ENCODE measurements at places on chromosomes 7 and 10.

DNA sequence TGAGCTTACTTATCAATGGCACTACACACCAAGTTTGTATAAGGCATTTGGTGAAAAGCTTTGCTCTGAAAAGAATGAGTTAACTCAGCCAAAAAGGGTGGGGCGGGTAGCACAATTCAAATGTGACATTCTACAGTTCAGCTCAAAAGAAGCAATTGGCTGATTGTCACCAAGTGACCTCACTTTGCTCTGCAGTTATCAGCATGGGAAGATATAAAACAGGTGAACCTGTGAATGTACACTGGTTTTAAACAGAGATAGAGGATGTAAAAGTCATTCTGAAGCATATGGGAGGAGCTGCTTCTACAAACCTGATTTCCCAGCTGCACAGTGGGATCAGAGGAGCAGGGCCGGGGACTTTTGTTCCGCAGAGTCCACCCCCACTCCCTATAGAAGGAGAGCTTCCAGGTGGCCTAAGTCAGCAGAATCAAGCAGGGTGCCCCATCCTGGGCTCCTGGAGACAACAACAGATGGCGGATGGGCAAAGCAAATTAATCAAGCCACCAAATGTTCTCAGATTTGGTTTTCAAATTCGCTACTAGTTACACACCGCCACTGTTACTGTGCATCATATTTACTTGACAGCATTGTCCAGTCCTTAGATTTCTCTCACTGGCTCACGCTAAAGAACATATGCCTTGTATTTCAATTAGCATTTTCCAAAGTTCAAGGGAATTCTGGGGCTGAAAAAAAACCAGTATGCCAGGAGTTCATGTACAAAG is 27.5 kb upstream of the NPVF start:
- no peak for DNase-seq

DNA sequence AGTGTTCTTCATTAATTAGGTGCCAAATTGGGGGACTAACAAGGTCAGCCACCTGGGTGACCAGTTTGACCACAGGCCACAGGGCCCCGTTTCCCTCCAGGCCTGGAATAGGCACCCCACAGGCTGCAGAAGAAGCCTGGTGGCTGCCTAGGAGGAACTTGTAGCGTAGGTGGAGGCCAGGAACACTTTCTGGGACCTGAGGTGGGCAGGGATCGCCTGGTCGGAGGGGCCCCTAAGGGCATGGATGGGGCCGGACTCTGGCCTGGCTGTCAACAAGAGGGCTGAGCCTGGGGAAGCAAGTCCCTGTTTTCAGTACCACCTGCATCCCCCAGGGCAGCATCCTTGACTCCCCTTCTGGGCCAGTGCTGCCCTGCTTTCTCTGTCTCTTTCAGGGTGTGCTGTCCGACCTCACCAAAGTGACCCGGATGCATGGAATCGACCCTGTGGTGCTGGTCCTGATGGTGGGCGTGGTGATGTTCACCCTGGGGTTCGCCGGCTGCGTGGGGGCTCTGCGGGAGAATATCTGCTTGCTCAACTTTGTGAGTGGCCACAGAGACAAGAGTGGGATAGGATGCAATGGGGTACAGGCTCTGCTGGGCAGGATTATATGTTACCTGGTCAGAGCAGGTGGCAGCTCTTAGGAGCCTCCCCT is 30.7 kb upstream of the SH2D4B start:
- no peak for DNase-seq

DNA sequence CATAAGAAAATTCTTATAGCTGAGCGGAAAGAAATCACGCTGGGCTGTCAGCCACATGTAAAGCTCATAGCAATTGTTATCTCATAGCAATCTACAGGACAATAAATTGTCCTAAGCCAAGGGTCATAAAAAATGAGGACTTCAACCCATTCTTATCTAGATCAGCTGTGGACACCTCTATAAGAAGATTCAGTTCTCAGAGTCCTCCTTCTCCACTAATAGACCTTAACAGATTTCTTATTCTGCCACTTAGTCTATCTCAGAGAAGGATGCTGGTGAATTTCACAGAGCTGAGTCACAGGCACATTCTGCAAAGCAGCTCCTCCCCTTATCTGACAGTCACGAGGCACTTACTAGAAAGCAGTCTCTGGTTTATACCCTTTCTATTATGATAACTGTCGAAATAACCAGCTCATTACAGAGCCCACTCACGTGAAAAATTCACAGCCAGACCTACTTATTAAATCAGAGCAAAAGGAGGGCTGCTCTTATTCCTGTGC is 185.3 kb upstream of the PCLO start:
- peak; percentile 47 for DNase-seq

DNA sequence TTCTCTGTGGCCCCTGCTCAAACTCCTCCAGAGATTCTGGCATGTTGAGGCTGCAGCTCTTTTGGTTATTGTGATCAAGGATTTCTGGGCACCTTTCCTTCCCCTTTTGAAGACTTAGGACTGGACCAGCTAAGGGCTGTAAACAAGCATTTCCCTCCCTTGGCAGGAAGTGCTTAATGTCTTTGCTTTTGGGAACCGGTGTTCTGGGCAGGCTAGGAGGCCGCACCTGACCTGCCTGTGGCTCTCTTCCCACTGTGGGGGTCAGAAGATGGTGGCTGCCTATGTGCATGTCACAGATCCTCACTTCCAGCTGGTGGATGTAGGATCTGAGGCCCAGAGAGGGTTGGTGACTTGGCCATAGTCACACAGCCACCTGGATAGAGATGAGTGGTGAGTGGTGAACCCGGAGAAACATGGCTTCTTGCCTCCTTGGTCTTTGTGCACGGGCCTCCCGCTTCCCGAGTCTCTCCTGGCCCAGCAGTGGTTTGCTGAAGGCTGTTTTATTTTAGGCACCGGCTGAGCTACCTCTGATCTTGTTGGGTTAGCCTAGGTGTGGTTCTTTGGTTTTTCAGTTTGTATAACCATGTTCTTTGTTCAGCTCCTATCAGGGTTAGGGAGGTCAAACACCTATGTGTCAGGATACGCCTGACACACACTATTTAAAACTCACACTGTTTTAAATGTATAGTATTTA is 82.0 kb downstream of the GRK5 start:
- DNase-seq: no peak

- no peak for DNase-seq
Measured at GRCh38 chr7:41785840-41786239, 83.0 kb upstream of the INHBA start.

GRCh38 chr7:149103424-149103823 is 12.9 kb upstream of the ZNF786 start:
- DNase-seq: no peak

DNA sequence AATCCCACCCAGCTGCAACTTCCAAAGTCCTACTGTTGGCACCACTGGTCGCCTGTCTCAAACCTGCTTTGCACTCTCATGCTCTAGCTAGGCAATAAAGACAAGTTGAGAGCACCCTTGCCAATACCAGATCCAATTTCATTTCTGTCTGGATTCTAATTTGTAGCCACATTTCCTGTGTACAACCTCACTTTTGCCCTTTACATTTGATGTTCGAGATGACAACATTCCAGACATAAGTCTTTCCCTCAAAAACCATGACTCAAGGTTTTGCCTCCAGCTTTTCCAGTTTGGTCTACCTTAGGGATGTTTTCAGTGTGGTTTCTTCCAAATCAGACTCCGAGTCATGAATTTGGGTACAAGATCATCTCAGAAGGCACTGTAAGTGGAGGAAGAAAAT is 309.0 kb downstream of the GPAM start:
- no peak for DNase-seq

GRCh38 chr7:94064541-94065191 is 60.5 kb upstream of the BET1 start:
- no peak for DNase-seq

GRCh38 chr7:101664436-101664835 is 35.3 kb upstream of the MYL10 start:
- DNase-seq: no peak

DNA sequence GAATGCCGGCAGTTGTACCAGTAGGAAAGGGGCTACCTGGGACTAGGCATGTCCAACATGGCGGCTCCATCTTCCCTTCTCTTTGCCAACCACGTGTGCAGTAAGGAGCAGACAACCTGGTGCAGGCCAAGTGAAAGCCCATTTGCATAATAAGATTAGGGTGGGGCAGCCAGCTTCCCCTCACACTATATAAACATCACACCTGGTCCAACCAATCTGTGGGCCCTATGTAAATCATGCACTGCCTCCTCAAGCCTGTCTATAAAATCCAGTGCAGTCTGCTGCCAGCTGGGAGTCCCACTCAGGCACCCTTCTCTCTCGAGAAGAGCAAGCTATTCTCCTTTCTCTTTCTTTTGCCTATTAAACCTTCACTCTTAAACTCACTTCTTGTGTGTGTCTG is 429.3 kb downstream of the CALN1 start:
- DNase-seq: no peak

- no peak for DNase-seq
Measured at GRCh38 chr10:60975716-60976115, 31.7 kb upstream of the RHOBTB1 start.

DNA sequence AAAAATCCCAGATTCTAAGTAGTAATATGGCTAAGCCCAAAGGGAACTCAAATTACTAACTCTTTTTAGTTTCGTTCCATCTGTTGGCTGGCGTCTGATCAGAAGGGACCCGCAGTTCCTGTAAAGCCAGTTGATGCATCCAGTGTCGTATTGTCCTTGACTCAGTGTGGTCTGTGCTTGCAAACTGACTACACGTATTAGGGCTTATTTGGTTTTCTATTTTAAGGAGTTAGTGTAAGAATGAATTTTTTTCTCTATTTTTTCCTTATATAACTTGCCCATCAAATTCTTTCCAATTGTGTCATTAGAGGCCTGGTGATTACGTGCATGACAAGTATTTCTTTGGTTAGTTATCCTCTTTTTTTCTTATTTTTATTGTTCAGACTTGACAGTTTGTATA is 9.7 kb downstream of the ABCA13 start:
- DNase-seq: peak; percentile 77

DNA sequence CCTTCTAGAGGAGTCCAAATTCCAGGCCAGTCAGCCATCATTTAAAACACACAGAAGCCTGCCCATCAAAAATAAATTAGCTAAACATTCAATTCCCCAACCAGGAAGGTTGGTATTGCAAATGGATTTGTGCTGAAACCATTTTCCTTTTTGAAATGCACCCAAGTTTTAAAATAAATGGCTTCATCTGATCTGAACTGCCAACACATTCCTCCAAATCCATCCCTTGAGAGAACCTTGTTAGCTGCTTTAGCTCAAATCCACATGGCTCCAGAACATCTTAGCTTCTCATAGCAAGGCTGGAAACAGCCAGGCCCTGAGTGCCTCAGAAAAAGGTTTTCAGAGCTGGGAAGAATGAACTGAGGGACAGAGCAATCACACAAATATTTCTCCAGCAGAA is 306.3 kb downstream of the FZD1 start:
- DNase-seq: no peak

DNA sequence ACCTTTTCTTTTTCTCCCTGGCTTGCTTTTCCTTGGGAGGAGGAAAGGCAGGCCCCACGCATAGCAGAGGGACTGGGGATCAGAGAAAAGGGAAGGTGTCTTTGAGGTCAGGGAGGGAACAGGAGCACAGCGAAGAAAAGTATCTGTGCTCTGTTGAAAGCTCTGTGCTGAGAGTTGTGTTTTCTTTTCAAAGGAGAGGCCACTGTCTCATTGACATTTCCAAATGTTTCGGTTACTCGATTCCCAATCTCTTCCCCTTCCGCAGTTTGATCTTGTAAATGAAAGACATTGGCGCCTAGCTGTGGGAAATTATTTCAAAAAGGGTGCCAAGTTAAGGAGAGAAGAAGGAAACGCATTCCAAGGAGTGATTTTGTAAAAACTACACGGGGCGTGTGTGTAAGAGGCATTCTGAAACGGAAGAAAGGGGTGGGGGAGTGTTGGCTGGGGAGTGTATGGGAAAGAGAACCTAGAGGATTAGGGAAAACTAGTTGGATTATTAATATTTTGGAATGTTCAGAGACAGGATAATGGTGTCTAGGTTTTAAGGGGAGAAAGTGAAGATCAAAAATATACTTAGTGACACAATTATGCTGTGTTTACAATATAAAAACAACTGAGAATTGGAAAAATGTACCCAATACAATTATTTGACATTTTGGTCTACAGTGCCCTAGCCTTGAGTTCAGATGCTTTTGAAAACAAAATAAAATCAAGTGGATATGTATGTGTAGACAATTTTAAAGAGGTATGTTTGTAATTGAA is 708 bp downstream of the KLHDC10 start:
- no peak for DNase-seq

DNA sequence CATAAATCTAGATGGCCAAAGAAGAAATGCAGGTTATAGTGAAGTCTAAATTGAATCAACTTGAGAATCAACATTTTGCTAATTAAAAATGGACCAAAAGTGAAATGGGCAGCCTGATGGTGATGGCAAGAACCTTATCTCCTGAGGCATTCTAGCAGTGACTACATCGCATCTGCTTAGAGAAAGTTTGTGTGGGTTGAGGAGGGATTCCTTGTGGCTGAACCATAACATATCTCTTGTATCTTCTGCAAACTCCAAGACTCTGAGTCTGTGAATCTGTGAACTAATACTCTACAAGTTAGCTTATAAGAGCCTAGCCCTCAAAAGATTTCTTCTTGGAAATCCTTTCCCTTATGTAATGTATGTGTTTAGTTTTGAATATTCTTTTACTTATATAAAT is 85.6 kb downstream of the PRKG1 start:
- no peak for DNase-seq

DNA sequence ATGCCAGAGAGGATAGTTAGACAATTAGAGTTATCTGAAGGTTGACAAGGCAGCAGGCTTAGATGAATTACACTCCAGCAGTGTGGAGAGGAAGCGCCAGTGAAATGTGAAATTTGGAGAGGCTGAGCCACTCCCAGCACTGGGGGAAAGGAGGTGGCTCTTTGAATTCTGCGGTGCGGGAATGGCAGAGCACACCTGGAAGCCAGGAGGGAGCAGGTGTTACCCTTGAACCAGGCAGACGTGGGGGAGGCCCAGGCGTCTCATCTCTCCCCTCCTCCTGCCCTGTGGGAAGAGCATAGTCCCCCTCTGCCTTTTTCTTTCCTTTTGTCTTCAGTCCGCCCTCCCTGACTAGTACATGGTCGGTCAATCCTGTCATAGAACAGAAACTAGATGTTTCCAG is 203.1 kb downstream of the DPP6 start:
- no peak for DNase-seq

DNA sequence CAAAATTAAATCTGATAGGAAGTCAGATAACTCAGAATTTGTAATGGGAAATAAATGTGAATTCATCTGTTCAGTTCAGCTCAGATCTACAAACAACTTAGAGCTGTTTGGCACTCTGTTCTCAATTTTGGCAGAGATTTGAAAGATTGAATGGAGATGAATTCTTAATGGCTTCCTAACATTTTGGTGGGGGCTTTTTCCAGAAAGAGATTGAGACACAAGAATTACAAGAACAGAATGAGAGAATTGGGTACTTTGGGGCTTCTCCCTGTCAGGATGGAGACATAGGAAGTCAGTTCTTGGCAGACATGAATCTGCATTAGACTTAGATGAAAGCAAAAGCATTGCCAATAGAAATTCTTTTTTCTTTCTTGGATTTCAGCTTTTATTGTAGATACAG is 39.0 kb upstream of the PTPRZ1 start:
- DNase-seq: no peak

DNA sequence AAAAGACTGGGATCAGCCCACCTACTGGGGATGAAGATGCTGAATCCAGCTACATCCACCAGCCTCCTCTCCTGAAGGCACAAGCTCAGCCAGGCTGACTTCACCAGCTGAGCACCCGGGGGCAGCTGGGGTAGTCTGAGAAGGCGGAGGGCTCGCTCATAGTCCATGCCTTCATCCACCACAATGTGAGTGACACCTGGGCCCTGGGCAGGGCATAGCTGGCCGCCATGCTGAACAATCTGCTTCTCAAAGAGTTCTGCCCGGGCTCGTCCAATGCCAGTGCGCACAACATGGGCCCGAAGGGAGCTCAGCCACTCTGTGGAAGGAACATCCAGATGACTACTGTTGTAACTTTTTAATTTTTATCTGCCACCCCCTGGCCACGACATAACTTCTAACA is 2.2 kb downstream of the POLL start:
- DNase-seq: no peak

All from AG20443 (cell line).